AML-193 (cell line): ENCODE measurements at places on chromosomes 1 and 21.

DNA sequence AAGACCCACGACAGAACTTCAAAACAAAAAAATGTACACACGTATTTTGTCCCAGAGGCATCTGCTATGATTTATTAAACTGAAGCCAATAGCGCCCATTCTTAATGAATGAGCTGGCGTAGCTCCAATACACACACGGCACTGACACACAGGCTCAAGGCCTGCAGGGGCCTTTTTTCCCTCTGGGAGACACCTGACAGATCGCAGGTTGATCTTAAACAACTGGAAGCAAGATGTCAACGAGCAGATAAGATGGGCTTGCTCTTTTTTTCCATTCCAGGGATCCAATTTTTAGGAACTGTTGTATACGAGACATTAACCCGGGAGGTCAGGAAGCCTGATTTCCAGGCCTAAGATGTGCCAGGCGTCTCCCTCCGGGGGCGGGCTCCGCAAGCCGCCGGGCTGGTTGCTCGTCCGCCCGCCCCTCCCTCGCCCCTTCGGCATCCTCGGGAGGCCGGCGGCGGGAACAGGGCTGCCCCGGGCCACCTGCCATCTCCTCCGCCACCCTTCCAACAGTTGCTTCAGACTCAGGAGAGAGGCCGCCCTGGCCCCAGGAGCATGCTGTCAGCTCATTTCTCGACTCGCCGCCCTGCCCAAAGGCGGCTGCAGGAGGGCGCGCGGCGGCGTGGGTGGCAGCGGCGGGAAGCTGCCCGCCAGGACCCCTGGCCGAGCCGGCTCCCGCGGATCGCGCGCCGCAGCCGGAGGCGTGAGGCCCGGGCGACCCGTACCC lies 735 bp downstream of the TTC13 start:
- no peak for DNase-seq

GRCh38 chr1:184287001-184287400 lies 99.8 kb upstream of the C1orf21 start:
- DNase-seq, result no peak

DNA sequence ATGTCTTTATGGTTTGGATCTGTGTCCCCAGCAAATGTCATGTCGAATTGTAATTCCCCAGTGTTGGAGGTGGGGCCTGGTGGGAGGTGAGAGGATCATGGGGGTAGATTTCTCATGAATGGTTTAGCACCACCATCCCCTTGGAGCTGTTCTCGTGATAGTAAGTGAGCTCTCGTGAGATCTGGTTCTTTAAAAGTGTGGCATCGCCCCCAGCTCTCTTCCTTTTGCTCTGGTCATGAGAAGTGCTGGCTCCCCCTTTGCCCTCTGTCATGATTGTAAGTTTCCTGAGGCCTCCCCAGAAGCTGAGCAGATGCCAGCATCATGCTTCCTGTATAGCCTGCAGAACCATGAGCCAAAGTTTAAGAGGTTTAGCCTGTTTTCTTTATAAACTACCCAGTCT lies 11.2 kb upstream of the KCNE2 start:
- no peak for DNase-seq

GRCh38 chr21:16125274-16125673 lies 395.5 kb downstream of the USP25 start:
- DNase-seq, result no peak

GRCh38 chr1:235278233-235278914 lies 49.6 kb downstream of the ARID4B start:
- DNase-seq, result no peak

DNA sequence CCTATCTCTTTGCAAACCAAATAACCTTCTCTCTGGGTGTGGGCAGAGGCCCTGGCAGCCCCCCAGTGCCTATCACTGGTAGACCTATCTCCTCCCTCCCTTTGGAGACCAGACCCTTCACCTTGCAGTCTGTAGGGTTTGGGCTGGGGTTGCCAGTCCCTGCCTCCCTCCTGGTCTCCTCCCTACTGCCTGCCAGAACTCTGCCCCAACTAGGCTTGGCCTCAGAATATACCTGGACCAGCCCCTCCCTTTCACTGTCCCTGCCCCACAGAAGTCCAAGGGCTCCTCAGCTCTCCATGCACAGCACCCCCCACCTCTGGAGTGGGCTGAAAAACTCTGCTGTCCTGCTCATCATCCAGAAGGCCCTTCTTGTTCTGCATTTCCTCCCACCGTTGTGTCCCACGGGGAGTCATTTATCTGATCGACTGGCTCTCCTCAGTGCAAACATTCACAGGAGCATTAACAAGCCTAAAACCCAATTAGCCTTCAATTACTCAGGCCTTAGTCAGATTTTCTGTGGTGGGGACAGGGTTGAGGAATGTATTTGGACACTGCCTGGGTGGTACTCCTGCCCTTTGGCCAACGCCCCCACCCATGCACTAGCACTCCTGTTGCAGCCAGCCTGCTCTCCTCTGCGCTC lies 27.7 kb upstream of the DMBX1 start:
- DNase-seq, result no peak

DNA sequence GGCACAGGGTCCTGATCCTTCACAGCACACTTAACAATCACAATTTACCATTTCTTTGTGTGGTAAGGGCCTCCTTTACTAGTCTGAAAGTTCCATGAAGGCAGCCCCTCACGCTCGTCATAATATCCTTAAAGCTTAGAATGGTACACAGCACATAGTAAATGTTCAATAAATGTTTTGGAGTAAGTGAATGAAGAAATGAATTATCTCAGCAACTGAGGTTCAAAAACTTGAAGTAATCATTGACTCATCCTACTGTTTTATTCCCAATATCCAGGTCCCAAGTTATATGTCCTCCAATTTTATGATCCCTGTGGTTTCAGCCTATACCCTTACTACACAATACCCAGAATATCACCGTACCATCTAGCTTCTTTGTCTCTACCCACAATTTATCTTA lies 2.2 kb upstream of the C1orf162 start:
- DNase-seq, result no peak

GRCh38 chr21:20527731-20528460 lies 470.3 kb upstream of the NCAM2 start:
- no peak for DNase-seq

DNA sequence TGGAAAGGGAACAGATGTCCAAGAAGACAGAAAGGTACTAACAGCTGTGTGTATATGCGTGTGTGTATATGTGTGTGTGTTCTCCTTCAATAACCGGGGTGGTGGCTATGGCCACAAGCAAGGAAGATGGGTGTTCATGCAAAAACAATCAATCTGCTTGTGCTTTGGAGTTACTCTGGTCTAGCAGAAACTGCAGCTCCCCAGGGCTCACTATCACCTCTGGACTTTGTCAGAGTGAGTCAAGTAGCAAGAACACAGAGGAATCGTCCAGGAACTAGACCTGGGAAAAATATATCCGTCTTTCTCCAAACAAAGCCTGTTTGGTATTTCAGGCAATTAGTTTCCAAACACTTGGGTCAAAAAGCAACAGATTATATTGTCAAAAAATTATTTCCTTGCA lies 68.6 kb downstream of the GNG12 start:
- no peak for DNase-seq

DNA sequence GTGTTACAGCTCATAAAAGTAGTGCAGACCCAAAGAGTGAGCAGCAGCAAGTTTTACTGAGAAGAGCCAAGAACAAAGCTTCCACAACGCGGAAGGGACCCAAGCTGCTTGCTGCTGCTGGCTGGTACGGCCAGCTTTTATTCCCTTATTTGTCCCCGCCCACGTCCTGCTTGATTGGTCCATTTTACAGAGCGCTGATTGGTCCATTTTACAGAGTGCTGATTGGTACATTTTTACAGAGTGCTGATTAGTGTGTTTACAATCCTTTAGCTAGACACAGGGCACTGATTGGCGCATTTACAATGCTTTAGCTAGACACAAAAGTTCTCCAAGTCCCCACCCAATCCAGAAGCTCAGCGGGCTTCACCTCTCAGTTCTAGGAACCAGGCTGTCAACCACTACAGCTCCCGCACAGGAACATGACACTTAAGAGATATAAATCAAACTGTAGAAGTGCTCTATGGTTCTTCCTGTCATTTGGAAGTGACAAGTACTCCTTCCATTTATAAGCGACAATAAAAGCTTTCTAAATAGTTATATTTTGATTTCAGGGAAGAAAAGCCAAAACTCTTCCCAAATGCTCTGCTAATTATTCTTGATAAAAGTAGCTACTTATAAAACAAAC lies 28.5 kb downstream of the RNF115 start:
- DNase-seq, result no peak

GRCh38 chr1:82321794-82322193 lies 521.1 kb downstream of the ADGRL2 start:
- DNase-seq, result no peak

DNA sequence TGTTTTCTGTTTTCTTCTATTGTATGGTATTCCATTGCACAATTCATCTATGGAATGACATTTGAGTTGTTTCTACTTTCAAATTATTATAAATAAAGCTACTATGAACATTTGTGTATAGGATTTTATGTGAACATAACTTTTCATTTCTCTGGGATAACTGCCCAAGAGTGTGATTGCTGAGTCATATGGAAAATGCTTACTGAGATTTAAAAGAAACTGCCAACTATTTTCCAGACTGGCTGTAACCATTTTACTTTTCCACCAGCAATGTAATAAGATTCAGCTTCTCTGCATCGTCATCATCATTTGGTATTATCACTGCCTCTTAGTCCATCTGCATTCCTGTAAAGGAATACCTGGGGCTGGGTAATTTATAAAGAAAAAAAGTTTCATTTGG lies 779.6 kb upstream of the PRMT6 start:
- DNase-seq, result no peak

GRCh38 chr1:111593403-111594305 lies 25.9 kb upstream of the RAP1A start:
- DNase-seq, result no peak

GRCh38 chr1:6646499-6647148 lies 22.0 kb downstream of the THAP3 start:
- peak; percentile 68 for DNase-seq

DNA sequence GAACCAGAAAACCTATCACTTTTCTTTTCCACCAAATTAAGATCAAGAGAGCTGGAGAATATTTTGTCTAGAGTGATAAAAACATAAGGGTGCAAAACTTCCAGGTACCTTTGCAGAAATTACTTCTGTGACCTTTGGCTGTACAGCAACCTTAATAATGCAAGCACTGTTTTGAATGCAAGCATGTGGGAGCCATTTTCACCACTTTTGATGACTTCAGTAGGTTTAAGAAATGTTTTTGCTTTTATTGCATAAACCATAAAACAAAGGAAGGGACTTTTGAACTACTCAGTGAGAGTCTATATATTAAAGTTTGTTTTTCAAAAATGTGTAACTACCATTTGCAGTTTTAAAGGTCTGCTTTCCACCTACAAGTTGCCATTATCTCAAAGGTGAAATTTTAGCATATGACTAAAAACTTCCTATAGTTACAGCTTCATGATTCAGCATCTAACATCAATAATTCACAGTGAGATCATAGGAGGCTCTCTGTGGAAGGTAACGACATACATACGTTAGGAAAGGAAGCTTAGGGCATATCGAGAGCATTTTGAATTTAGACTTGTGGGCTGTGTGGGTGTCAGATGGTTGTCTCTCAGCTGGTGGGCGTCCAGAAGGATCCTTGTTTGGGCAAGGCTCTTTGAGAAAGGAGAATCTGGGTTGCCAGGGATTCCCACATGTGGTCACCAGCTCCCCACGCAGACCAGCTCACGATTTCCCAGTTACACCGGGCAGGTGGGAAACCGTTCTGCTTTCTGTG lies 1.1 kb upstream of the GADD45A start:
- DNase-seq, result no peak

GRCh38 chr1:59163268-59164092 lies 133.4 kb upstream of the FGGY start:
- no peak for DNase-seq

DNA sequence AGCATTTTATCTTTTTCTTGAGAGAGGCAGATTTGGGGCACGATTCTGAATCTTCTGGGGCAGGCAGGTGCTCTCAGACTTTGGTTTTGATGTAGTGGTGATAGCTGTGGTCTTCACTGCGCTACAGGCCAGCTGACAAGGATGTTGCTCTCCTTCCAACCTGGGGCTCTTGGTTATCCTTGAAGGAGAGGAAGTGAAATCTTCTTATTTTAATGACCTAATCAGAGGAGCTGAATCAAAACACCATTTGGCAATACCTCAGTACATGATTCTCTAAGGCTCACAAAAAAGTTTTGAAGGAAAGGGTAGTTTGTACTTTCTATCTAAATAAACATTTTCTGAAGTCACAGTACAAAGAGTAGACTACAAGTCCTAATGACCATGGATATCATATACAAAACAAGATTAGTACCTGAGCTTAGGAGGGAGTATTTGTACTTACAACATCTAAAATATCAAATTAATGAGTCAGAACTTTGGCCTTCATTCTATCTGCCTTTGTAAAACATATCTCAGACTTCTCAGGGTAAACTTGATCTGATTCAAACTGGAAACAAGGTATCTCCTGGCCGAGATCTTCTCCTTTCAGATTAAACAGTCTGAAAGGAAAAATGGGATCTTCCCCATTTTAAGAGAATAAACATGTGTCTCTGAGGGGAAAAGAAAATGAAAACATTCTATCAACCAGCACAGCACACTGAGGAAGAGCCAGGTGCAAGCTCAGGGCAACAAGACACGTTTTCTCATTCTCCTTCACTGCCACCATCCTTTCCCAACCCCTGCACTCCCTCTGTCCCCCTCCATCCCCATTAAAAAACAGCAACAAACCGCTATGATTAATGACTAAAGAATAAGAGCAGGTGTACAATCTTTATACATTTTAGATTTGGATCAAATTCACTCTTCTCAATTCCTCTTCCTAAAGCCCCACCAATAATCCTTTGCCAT lies 69.2 kb downstream of the SH3GLB1 start:
- peak; percentile 11 for DNase-seq

- DNase-seq, result no peak
Measured at GRCh38 chr1:230537456-230537855, 104.8 kb upstream of the COG2 start.
